ENCODE measurements at places on chromosomes 16 and 17.

GRCh38 chr16:79618692-79619050 lies 18.1 kb upstream of the MAF start:
- H3K4me1 ChIP-seq: no peaks in the 10 kb centered on the region
- H3K4me3 ChIP-seq: no peak overlapping the region
- DNase-seq: no peak
- no peaks in the 10 kb centered on the region for H3K36me3 ChIP-seq

DNA sequence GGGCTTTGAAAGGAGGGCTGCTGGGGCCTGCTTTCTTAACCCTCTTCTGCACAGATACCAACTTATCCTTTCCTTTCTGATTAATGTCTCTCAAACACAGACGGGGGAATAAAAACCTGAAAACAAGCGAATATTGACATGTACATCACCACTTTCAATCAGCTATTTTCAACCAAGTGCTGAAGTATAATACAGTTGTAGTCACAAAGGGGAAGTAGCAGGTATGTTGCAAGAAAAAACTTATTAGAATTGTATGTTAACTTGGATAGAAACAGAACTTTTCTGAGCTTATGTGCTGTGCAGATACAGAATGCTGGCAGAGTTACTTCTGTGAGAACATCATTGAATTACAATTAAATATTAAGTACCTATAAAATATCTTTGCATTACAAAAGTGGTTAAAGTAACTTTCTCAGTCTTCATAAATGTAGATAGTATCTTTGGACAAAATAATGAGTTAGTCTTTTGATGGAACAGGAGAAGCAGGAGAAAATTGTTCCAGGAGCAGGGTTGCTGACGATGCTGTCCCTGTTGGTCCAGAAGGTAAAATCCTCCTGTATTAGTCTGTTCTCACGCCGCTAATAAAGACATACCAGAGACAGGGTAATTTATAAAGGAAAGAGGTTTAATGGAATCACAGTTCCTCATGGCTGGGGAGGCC lies 59.5 kb downstream of the RPTOR start:
- H3K27me3 ChIP-seq: no peaks in the 10 kb centered on the region
- DNase-seq: no peak
- peaks cover 12% of the 10 kb centered on the region for H3K36me3 ChIP-seq
- H3K4me3 ChIP-seq: no peak overlapping the region
- H3K27ac ChIP-seq: no peak overlapping the region

DNA sequence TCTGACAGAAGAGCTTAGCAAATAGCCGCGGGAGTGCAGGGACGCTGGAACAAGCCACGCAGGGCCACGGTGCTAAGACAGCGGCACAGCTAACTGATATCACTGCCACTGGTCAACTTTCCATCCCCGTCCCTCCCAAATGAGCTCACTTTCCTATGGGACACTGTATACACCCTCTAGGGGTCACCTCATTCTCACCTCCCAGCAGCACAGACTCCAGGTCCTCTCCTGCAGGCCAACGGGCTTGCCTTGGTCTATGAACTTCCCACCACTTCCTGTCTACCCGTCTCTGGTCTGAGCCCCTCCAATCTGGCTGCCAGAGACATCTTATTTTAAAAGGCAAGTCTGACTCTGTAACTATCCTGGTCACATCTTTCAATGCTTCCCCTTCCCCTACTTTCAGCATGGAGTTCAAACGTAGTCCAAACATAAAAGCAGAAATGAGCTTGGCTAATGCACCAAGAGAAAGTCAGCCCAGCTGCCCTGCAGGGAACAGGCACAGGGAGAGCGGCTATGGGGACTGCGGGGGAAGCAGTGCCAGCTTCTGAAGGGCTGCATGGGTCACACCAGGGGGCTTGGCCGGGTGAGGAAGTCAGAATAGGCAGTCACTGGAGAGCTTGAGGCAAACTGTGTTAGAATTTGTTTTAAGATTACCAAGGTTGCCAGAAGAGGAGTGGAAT lies 26.3 kb upstream of the SLC38A8 start:
- H3K27ac ChIP-seq: peak overlapping the region; percentile 31
- no peak overlapping the region for H3K4me3 ChIP-seq
- no peaks in the 10 kb centered on the region for H3K4me1 ChIP-seq
- DNase-seq: no peak
- H3K27me3 ChIP-seq: no peaks in the 10 kb centered on the region

- no peak overlapping the region for H3K27ac ChIP-seq
- H3K36me3 ChIP-seq: peaks cover 16% of the 10 kb centered on the region
- peak; percentile 42 for DNase-seq
These were observed 33.6 kb downstream of the HAPSTR1 start for GRCh38 chr16:9124908-9125584.

- no peaks in the 10 kb centered on the region for H3K36me3 ChIP-seq
- peaks cover 21% of the 10 kb centered on the region for H3K27me3 ChIP-seq
- no peak within 1 kb of the TSS for H3K27ac ChIP-seq
- H3K4me1 ChIP-seq: peaks cover 24% of the 10 kb centered on the region
- peak; percentile 89 for DNase-seq
These were observed at the start of gene RGS9 for GRCh38 chr17:65137021-65137939. RGS9 (plus strand) TSS chr17:65137370; CDS start chr17:65137541, 171 bp downstream.

DNA sequence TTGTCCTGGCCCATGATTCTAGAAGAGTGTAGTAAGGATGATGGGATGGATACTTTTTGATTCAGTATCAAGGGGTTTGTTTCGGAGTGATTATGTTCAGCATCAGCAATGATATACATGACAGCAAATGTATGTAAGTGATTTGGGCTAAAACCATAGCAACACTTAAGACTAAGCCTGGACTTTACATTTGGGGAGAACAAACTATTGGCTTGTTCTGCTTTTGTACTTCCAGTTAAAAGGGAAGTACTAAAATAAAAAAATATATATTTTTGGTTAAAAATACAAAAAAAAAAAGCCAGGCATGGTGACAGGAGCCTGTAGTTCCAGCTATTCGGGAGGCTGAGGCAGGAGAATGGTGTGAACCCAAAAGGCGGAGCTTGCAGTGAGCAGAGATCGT lies 20.5 kb upstream of the DHX8 start:
- H3K36me3 ChIP-seq: no peaks in the 10 kb centered on the region
- H3K4me1 ChIP-seq: peaks cover 3% of the 10 kb centered on the region
- H3K27me3 ChIP-seq: no peaks in the 10 kb centered on the region
- DNase-seq: no peak
- H3K4me3 ChIP-seq: no peak overlapping the region
- no peak overlapping the region for H3K27ac ChIP-seq

DNA sequence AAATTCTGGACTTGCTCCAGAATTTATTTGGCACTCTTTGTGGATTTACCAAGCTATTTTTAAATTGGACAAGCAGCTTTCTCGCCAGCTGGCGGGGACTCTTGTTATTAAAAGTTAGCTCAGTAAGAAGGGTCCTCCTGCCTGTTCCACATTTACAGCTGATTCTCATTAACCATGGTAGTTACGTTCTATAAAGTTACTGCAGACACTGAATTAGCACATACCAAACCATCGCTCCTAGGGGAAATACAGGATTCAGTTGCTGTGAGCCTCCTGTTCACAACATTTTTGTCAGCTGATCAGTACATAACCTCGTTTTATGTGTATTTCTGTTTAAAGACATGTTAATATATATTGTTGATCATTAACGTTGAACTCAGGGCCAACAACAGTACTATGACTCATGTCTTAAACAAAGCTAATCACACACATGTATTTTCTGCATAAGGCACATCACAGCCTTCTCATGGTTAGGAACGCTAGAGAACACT lies 4.2 kb downstream of the LDAF1 start:
- H3K27me3 ChIP-seq: peaks cover 4% of the 10 kb centered on the region
- peaks cover 22% of the 10 kb centered on the region for H3K4me1 ChIP-seq
- H3K4me3 ChIP-seq: no peak overlapping the region

DNA sequence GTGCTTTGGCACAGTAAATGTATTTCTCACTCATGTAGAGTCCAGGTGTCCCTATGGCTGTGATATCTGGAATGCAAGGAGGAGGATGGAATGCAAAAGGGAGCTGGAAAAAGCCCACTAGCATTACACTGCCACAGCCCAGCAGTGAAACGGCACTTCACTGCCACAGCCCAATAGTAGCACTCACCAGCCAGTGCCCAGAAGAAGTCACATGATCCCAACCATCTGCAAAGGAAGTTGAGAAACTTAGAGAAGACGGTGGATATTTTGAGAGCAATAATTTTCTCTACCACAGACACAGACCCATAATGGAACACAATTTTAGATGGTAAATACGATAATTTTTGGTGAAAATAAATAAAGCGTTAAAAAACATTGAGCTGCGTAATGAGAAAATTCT lies 51.8 kb downstream of the C16orf82 start:
- no peak overlapping the region for H3K27ac ChIP-seq
- H3K4me3 ChIP-seq: no peak overlapping the region
- no peaks in the 10 kb centered on the region for H3K4me1 ChIP-seq
- peaks cover 6% of the 10 kb centered on the region for H3K27me3 ChIP-seq
